DMS 273 treated with DMSO at 0.1 percent for 48 hours (cell line): ENCODE measurements at places on chromosomes 1 and 21.

DNA sequence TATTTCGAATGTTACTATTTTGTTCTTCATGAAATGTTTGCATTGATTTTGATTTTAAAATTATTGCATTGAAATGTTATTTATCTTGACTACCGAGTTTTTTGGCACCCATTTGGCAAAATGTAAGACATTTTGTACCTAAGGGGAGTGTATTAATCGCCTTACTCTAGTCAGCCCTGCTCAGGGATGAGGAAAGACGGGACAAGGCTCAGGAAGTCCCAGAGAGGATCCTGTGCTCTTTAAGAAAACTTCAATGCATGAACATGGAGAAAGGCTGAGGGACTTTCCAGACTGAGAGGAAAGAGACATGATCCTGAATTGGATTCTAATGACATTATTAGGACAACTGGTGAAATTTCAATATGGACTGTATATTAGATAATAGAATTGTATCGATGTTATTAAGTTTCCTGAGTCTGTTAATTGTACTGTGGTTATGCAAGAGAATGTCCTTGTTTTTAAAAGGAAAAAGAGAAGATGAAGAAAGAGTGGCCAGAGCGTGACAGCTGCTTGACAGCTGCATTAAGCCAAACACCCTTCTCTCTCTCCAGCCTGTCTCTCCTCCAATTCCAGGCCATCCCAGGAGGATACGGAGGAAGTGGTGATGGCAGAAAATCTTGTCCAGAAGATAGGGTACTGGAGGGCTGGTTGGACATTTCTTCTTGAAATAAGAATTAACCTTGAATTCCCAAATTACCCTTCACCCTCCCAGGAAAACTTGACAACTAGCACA is 66.0 kb downstream of the PLEKHA6 start:
- DNase-seq: no peak

DNA sequence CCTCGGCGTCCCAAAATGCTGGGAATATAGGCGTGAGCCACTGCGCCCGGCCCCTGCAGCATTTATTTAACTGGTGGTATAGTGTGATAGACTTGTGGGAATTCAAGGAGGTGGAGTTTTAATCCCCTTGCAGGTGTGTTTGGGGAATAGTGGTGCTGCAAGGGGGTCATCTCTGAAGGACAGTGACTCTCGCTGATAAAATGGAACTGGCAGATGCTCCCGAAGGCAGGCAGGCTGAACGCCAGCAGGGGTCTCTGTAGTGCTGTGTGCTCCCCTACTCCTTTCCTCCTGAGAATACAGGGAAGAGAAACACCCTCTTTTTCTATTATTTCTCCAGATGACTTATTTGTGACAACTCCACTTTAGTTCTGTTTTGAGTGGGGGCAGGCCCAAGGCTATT is 4.0 kb downstream of the OSCP1 start:
- peak; percentile 15 for DNase-seq

- no peak for DNase-seq
These were observed 5.1 kb upstream of the MED18 start for GRCh38 chr1:28323720-28324119.

DNA sequence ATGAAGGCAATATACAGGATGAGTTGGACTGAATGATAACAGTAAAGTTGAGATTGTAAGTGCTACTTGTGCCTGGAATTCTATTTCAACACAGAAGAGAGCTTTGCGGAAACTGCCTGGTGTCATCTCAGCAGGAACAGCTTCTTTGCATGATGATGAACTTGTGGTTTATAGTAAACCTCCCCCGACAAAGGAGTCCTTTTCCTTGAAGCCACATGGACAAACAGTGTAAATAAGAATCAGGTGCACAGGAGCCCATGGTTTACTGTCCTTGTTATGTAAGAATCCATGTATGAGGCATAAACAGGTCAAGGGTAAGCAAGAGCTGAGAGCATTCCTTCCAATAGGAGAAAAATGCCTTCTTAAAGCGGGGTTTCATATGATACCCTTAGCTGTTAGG is 66.2 kb downstream of the PCNX2 start:
- DNase-seq: no peak

DNA sequence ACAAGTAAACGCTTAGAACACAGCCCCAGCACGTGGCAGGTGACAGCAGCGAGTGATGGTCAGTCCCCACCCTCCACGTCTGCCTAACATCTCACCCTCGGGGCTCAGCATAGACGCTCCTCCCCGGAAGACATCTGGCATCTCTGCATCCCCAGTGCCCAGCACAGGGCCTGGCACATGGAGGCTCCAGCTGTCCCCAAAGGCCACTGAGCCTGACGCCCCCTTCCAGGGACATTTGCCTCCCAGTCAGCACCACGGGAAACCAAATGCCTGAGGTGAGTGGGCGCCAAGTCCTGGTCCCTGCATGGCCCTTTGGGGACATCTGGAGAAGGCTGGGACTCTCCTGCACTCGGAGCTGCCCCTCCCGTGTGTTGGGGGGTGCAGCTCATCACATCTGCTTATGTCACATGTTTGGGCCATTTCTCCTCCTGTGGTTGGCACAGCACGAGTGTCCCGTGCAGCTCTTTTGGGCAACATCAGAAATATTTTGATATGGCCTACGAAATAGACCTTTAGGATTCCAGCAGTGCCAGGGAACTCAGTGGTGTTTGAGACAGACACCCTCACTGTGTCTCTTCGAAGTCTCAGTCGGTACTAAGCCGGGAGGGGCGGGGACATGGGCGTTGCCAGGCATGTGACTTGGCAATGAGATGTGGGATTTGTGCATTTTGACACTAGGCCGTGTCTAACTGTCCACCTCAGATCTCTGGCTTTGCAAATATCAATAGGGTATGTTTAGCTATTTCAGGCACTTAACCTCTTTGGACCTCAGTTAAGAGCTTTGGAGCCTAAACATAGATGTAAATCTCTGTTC is 315.0 kb downstream of the PTPRU start:
- DNase-seq: no peak

GRCh38 chr21:26351661-26352060 is 181.1 kb upstream of the APP start:
- DNase-seq: no peak

DNA sequence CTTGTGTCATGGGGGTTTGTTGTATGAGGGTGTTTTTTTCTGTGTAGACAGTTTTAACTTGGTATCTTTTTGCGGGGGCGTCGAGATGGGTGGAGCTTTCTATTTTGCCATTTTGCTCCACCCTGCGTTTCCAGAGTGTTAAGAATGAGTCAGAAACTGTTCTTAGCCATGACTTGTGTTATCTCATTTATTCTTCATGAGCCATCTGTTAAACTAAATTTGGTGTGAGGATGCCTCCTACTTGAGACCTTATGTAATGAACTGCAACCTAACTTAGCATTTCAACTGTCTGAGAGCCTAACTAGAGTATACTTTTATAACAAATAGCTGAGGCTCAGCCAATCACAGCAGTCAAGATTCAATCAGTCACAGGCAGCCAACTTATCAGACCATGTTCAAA is 1873.5 kb downstream of the NCAM2 start:
- no peak for DNase-seq

DNA sequence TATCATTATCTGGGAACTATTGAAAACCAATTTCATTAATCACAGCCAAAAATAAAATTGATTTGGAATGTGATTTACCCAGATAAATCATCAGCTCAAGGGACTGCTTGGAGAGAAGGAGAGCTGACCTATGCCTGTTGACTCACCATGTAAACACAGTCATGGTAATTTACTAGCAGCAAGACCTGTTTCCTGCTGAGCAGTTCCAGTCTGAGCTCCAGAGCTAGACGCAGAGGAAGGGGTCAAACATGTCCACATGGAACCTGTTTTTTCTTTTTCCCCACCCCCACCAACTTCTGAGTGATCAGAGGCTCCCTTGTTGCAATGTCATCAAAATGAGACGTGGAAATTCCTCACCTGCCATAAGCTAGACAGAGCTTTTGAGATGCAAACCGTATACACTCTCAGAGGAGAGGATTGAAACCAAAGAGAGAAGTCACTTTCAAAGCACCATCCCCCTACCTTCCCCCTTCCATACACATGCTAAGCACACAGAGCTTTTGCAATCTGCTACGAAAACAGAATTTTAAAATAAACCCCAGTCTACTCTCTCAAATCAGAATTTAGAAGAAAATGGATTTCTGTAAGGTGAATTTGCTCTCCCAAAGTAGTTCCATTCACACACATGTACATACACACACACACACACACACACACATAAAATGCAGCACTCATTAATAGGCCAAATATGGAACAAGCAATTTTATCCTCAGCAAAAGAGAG is 55.9 kb upstream of the PTGFRN start:
- DNase-seq: peak; percentile 32

- no peak for DNase-seq
These were observed 32.0 kb downstream of the RPS6KC1 start for GRCh38 chr1:213083112-213083445.

DNA sequence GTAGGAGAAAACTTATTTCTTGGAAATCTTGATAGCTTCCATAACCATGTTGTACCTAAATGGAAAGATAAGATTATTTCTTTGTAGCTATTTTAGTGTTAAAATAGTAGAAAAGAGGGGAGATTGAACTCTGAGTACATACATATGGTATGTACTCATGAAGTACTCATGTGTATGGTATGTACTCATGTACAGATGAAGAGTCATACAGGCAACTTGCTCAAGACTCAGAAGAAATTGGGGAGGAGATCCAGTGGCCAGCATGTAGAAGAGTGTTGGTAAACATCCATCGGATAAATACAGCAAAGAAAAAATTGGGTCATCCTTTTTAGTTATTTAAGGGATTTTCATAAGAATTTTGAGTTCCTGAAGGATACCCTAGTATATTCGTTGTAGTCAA is 29.0 kb downstream of the MDM4 start:
- DNase-seq: no peak

- DNase-seq: no peak
These were observed 41.7 kb upstream of the DNAJC6 start for GRCh38 chr1:65267683-65268082.

GRCh38 chr1:182205351-182206022 is 144.0 kb upstream of the ZNF648 start:
- DNase-seq: no peak

DNA sequence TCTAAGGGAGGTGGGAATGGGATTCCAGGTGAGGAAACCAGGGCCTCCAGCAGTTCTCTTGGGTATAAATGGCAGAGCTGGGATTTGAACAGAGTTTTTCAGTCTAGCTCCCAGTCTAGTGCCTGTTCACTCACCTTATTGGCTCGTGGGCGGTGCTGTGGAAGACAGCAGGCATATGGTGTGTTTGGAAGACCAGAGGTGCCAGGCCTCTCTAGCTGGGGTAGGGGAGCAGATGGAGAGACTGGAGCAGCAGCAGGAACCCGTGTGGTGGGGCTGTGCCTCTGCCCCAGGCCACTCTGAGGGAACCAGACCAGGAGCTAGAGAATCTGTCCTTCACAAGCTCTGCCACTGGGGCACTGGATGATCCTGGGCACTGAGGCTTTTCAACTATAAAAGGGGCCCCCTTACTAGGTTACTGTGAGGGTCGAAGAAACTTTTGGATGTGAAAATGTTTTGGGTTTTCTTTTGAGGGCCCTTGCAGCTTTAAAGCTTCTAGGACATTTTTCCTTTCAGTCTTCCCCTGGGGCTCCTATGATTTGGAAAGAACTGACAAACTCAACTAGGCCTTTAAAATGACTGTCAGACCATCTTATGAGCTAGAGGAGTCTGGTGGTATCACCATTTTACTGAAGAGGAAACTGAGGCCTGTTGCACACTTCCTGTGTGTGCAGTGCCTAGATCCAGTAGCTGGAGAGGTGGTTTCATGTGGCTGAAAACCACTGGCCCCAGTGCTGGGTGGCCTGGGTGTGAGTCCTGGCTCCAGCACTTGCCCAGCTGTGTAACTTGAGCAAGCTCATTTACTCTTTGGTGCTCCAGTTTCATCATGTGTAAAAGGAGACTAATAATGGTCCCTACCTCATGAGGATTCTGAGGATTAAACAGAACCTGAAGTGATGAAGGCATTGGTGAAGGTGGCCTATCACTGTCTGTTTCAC is 6.1 kb downstream of the DMRTB1 start:
- DNase-seq: peak; percentile 69

- DNase-seq: no peak
These were observed 90.2 kb upstream of the TSPAN2 start for GRCh38 chr1:115179397-115180079.

- no peak for DNase-seq
These were observed 22.5 kb upstream of the SLC27A3 start for GRCh38 chr1:153752571-153753195.

GRCh38 chr1:1013105-1013921 is at the start of gene ISG15:
ISG15 (plus strand) TSS chr1:1013497; CDS start chr1:1013574, 77 bp downstream.
- peak; percentile 49 for DNase-seq

DNA sequence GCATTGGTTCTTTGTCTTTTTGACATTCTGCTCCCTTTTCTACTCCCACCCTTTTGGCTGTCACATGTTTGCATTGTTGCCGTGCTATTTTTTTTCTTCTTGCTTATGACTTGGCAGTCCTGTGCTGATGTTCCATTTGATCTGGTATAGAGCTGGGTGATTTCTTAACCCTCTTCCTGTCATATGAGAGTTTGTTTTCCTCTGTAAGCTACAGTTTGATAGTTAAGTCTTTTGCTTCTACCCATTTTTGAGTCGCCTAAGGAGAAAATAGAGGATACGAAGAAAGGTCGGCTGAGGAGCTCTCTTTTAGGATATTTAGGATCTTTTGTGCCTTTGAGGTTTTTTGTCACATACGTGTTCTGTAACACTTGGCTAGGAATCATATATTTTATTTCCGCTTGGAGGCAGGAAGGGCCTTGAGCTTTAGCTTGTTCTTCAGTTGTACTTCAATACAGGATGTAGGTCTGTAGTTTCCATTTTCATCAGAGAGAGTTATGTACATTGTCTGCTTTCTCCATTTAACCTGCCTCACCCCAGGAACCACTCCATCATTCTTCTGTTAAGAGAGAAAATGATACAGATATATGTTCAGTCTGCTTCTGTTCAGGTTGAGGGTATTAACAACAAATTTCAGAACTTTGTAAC is 150.7 kb downstream of the BACH1 start:
- no peak for DNase-seq

GRCh38 chr1:8523666-8524206 is 205.8 kb downstream of the SLC45A1 start:
- no peak for DNase-seq

- no peak for DNase-seq
These were observed 547.2 kb upstream of the NCAM2 start for GRCh38 chr21:20451046-20451445.

GRCh38 chr1:230270559-230271281 is 155.4 kb downstream of the PGBD5 start:
- DNase-seq: no peak

DNA sequence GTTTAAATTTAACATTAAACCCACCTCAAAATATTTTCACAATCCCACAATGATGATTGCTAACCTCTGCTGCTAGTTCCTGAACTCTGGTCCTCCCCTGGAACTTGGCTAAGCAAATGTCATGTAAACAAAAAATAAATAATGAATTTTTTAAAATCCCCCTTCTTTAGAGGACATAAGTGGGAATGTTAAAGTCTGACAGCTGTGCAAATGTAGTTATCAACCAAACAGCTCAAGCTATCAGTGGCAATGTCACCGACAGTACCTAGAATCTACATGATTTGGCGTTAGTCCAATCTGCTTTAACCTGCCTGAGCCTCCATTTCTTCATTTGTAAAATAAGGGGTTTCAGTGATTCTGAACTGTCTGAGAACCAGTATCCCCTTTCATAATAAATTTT is 67.7 kb downstream of the GDAP2 start:
- DNase-seq: no peak

- peak; percentile 71 for DNase-seq
These were observed 9.5 kb upstream of the PADI3 start for GRCh38 chr1:17239420-17239819.
